ENCODE measurements at places on chromosomes 6 and 20.

- DNase-seq, result no peak
Measured at GRCh38 chr6:45795678-45796077, 220.0 kb downstream of the CLIC5 start.

DNA sequence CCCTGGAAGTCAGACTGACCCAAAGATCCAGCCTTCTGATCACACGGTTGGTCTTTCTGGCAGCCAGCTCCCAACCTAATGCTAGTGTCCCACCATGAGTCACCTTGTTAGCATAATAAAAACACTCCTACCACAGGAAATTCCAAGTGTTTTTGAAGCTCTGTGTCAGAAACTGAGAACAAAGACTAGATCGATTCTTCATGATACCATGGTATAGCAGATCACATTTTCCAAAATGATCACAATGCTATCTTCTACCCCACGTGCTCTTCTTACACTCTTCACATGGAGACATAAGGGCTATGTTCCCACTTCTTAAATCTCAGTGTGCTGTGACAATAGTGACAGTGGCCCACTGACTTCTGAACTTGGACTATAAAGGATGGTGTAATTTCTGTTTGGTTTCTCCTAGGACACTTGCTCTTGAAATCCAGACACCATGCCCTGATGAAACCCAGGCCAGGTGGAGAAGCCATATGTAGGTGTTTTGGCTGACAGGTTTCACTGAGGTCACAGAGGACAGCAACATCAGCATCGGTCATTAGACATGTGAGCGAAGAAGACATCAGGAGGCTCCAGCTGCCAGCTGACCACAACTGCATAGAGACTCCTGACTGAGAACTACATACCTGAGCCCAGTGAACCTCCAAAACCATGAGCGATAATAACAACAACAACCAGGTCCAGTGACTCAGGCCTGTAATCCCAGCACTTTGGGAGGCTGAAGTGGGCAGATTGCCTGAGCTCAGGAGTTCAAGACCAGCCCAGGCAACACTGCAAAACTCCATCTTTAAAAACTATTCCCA lies 57.5 kb downstream of the MKKS start:
- DNase-seq, result no peak

DNA sequence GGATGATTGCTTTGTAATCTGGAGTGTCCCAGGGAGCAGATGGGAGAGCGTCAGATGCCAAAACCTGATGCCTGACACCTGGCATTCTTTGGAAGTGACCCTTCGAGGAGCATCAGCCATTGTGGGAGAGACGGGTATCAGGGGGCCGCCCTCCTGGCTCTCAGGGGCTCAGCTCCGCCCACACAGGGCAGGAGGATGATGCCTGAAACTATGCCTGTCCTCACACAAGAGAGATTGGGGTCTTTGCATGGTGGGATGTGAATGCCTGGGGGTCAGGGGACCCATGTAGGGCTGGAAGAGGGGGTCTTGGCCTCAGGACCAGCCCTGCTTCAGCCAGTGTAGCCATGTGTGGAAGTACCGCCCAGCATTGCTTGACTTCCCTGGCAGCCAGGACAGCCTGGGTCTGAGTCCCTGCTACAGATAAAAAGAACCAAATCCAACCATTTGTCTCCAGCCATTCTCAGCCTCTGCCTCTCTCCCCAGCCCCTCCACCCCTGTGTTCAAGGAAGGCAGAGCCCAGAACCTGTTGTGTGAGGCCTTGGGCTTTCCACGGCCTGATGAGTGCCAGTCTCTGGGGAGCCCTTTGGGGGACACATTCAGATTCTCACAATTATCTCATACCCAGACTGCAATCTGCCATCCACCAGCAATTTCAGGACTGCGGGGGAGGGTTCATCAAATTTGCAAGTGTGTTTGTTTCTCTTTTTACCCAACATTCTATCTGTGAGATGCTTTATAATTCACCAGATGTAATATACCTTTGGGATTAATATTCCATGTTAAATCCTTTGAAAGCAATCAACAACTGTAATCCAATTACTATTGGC lies 371.2 kb downstream of the PREX1 start:
- DNase-seq, result no peak

DNA sequence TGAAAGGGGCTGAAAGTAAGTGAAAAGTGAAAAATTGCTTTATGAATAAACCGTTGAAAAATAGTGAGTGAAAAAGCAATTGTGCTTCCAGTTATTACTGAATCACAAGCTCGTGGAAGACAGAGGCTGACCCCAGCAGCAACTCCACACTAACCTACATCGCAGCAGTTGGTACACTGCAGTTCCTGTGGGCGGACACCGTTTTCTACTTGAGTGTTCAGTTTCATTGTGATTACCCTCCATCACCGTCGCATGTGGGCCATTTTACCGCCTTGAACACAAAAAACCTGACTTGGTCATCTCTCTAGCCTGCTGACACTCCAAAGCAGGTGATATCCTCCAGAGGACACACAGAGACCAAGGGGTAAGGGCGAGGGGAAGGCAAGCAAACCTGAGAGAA lies 28.4 kb downstream of the PRDM1 start:
- DNase-seq, result no peak

GRCh38 chr6:124962639-124963415 lies 590 bp downstream of the RNF217 start:
- DNase-seq, result no peak
